ENCODE measurements at places on chromosomes 1 and 21.

- DNase-seq, result no peak
Measured at GRCh38 chr1:49199564-49199963, 422.9 kb upstream of the BEND5 start.

- DNase-seq, result no peak
Measured at GRCh38 chr1:212219679-212220463, 65.3 kb upstream of the PPP2R5A start.

DNA sequence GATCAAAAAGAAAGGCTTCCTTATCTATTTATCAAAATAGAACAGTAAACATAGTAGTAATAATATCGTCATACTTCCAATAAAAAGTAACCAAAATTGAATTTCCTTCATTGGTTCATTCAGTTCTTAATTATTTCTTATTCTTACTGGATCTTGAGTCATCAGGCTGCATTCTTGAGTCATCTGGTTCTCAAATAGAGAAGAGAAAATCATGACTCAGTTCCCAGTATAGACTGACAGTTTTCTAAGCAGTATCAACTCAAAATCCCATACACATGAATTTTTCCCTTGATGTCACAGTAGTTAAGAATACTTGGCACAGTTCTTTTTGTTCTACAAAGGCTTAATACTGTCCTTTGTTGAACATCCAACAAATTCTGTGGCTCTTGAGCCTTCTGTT, 626.9 kb upstream of the ADGRL4 start:
- no peak for DNase-seq

DNA sequence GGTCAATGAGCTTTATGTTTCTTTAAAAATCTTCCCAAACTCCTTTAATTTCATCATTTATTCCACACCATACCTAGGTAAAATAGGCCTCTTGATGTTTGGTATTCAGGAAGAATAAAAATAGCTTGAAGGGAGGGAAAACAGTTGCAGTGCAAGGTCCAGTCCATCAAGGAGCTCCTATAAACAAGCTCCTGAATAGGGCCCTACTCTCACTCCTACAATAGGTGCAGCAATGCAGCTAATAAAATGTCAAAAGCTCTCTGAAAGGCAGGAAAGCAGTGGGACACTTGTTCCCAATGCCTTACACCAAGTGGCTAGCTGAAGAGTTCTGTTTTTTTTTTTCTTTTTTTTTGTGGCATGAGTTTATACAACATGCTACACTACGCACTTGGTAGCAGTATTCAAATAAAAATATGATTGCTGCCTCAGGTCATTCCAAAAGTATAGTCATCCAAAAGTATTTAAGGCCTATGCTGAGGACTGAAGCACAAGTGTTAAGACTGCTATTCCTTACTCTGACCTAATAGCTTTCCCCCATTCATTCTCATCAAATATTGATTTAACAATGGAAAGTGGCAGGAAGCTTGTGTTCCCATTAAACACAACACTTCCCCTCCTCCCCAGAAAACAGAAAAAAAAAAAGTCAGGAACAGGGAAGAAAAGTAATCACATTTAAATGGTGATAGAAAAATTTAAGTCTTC, 9.8 kb downstream of the TEX38 start:
- no peak for DNase-seq

- no peak for DNase-seq
Measured at GRCh38 chr1:210367566-210367965, 38.9 kb downstream of the HHAT start.

- DNase-seq, result no peak
Measured at GRCh38 chr1:113657126-113657525, 102.2 kb downstream of the PHTF1 start.

- DNase-seq, result no peak
Measured at GRCh38 chr1:15802234-15802965, 5.0 kb downstream of the UQCRHL start.

- no peak for DNase-seq
Measured at GRCh38 chr1:83109692-83110091, 889.2 kb downstream of the TTLL7 start.

- DNase-seq, result no peak
Measured at GRCh38 chr1:13832100-13832499, 132.1 kb downstream of the PRDM2 start.

- DNase-seq, result no peak
Measured at GRCh38 chr1:162026881-162027280, 3.2 kb upstream of the OLFML2B start.

Measured in stimulated activated CD8-positive, alpha-beta memory T cell treated with anti-CD3 and anti-CD28 coated beads, Interleukin-2, amount 100 ng/mL, for 48 hours (primary cell).